Epithelial cell of prostate (primary cell): ENCODE measurements at places on chromosomes 5 and 9.

DNA sequence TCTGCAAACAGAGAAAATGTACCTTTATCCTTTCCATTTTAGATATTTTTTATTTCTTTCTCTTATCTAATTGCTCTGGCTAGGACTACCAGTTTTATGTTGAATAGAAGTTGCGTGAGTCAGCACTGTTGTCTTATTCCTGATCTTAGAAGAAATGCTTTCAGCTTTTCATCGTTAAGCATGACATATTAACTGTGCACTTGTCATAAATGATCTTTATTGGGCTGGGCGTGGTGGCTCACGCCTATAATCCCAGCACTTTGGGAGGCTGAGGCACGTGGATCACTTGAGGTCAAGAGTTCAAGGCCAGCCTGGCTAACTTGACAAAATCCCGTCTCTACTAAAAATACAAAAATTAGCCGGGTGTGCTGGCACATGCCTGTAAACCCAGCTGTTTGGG lies 8.2 kb upstream of the ECM2 start:
- no peak for DNase-seq

DNA sequence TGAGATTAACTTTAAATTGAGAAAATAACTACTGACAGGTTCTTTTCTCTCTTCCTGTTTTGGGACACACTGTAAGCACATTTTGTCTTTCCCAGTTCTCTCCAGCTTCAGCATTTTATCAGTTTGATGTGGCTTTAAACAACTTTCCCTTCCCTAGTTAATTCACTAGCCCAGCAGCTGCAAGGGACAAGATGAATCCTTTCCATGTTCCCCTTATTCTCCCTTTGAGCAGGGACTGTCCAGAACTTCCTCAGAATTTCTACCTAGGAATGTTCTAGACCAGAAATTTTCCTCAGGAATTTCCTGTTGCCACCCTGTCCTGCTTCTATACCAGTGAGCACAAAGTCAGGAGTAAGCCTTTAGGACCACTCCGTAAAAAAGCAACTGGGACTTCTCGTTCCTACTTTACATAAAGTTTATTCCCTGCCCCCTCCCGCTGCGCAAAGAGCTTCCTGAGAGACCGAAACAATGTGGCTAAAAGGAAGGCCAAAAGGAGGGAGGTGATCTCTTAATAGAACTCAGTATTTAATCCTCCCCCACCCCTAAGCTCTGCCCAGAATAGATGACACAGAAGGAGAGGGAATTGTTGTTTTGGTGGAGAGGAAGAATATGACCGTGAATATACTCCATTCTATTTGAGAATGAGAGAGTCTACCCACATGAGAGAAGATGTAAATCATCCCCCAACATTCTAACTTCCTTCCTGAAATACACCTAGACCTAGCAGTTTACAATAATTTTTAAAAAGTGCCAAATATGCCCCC lies 61.9 kb downstream of the GLIS3 start:
- no peak for DNase-seq

DNA sequence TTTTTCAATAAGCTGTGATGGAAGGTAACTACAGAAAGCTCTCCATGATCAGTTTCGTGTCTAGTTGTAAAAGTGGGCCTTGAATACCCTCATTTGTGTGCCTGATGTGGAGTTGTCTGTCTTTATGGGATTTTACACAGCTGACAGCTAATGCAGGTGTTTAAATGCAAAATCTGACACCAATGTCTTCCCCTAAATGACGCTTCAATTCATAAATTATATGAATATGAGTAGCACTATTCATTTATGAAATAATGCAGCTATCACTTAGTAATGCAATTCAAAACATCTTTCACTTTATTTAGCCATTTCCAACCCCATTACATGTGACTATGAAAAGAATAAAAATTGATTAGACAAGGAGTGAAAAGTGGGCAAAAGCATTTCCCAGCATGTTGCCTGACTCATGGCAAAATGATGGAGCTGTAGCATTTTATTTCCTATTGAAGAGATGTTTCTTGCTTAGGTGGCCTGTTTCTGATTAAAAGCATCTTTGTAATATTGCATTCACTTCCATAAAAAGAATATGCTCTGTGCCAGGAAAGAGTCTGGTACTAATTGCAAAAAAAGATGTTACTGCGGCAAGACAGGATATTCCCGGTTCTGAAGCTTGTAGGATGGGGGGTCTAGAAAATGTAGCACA lies 116.7 kb upstream of the HAPLN1 start:
- DNase-seq, result no peak

DNA sequence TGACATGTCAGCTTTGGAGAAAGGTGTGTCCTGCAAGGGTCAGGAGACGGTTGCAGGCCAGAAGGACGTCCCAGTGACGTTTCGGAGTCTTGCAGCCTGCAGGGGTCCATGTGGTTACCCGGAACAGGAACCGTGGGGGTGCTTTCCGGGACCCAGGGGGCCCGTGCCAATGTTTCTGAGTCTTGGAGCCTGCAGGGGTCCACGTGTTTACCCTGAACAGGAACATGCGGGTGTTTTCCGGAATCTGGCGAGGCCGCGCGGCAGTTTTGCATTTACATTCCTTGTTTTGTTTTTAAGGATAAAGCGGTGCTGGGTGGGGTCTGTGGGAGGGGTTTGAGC lies 30.6 kb downstream of the NKD2 start:
- DNase-seq, result no peak

- DNase-seq, result no peak
Observed at GRCh38 chr9:120928483-120929228, 2.1 kb upstream of the TRAF1 start.

GRCh38 chr5:29853711-29854220 lies 1339.7 kb upstream of the CDH6 start:
- DNase-seq, result no peak

DNA sequence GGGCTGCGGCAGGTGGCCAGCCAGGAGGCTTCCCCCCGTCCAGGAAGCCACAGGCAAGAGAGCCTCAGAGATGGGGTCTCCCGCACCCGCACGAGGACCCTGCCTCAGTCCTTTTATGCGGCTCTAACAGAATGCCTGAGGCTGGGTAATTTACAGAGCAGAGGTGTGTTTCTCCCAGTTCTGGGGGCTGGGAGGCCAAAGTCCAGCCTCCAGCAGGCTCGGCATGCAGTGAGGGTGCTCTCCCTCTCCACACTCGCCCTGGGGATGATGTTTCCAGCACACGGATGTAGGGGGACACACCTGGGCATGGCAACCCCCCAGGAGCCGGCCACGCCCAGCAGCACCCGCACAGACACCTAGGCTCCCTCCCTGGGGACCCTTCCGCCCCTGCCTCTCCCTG lies 95.4 kb upstream of the PPP1R26 start:
- DNase-seq, result no peak

DNA sequence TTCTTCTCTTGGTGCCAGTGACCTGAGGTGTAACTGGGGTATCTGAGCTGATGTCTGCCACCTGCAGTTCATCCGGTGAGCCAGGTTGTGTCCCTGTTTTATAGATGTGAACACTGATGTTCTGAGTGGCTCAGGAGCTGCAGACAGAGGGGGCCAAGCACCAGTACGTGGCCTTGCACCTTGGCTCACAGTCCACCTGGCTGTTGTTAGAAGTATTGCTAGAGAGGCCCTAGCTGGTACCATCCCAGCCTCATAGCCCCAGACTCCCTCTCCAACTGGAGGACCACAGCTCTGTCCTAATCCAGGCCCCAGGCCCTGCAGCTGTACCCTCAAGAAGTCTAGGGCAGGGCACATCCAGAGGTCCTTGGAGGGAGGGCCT lies 16.2 kb downstream of the PHF2 start:
- no peak for DNase-seq

- peak; percentile 66 for DNase-seq
Observed at GRCh38 chr9:70053864-70054263, 10.2 kb downstream of the MAMDC2 start.

DNA sequence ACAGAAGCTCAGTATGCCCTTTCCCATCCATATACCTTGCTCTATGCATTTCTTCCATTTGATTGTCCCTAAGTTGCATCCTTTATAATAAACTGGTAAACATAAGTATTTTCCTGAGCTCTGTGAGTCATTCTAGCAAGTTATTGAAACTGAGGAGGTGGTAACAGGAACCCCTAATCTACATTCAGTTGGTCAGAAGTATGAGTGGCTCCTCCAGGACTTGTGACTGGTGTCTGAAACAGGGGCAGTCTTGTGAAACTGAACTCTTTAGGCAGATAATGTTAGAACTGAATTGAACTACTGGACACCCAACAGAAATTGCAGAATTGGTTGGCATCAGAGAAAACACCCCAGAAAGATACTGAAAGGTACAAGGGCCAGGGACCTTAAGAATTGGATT lies 133.1 kb upstream of the POU5F2 start:
- DNase-seq, result no peak

DNA sequence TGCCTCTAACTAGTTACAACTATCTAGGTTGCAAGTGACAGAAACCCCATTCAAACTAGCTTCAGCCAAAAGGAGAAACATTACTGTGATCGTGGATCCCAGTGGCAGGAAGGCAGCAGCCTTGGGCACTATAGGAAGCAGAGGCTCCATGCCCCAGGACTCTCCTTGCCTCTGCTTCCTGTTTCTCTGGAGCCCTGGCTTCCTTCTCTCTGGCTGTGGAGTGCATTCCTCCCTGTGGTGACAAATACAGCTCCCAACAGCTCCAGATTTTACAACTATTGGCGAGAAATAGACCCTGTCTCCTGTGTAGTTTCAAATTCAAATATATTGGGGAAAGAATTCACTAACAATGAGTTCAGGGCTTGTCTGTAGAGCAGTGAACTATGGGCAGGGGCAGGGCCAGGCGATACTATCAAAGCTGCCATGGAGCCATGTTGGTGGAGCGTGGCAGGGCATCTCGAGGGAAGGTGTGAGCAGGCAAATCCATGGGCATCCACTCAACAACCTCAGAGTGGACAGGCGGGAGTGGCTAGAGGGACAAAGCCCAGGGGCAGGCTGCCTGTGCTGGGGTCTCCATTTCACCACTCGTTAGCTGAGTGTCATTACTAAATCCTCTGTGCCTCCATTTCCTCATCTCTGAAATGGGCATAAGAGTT lies 189.5 kb downstream of the ERCC6L2 start:
- DNase-seq, result no peak

GRCh38 chr5:120405923-120406322 lies 58.2 kb upstream of the PRR16 start:
- DNase-seq, result no peak

GRCh38 chr9:82404196-82404870 lies 415.8 kb downstream of the SPATA31D1 start:
- DNase-seq, result no peak

DNA sequence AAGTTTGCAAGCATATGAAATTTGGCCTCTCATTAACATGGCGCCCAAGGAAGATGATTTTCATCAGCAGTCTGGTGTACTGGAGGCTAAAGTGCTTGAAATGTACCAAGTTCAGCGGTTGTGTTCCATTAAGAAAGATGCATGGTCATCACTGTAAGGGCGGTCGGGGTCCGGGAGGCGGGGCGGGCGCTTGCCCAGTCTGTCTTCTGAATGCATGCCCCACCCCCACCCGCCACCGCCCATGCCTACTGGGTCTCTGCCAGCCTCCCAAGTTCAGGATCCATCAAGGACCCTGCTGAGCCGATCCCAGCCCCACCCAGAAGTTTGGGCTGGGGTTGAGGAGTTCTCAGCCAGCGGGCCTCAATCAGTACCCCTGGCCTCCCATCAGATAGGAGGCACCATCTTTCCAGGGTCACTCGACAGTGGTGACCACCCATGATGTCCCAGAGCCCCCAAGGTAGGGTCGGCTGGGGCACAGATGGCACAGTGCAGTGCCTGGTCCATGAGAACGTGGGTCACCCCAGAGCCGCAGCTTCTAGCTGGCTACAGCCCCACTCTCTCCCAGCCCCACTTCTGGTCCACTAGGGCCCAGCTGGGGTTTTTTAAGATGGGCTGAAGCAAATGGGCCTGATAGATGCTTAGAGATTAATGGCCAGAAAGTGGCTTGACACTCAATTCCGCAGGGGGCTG lies 24.4 kb upstream of the PRDM12 start:
- no peak for DNase-seq

GRCh38 chr9:18447131-18447530 lies 26.8 kb upstream of the ADAMTSL1 start:
- DNase-seq, result no peak
